ENCODE measurements at places on chromosomes 2 and 18.

GRCh38 chr18:4672162-4672561 lies 217.1 kb upstream of the DLGAP1 start:
- DNase-seq: no peak

- peak; percentile 20 for DNase-seq
Observed at GRCh38 chr18:58230438-58231179, 186.6 kb downstream of the NEDD4L start.

DNA sequence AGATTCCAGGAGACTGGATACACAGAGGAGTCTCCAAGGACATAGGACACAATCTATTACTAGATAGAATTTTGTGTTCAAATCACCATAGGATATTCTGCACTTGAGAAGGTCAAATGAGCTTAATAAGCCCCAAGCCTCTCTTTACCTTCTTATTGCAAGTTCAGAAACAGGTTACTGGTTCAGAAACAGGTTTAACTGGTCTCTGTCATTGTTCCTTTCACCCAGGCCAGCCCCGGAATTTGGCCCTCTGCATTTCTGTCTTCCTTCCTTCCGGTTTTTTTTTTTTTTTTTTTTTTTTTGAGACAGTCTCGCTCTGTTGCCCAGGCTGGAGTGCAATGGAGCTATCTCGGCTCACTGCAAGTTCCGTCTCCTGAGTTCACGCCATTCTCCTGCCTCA lies 700.2 kb downstream of the EPHA4 start:
- DNase-seq: no peak

DNA sequence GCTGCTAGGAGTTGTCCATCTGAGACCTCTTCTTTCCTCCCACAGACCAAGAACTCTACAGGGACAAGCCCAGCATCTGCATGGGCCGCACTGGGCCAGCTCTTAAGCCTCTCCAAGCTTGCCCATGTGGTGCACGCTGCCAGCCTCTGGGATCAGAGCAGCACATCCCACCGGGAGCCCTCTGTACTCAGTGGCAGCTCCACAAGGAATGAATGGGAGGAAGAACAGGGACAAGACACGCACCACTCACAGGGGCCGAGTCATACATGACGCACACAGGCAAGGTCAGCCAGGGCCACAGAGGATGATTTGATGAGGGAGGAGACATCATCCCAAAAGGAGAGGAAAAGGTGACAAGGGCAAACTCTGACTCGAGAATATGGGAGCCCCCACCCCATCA lies 268.3 kb downstream of the KLHL29 start:
- DNase-seq: peak; percentile 9

DNA sequence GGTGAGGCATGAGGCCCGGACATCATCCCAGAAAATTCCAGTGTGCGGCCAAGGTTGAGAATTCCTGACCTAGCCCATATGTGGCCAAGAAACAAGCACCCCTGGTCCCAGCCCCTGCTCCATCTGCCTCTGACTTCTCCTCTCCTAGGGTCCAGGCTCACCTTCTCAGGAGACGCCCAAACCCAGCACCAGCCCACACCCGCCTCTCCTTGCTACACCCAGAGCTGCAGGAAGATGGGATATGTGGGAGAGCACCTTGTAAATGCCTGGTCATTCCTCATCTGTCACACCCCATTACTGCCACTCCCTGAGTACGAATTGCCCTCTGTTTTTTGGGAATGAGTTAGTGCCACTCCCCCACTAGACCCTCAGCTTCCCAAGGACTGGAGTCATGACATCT lies 7.3 kb upstream of the ATP6V1B1 start:
- no peak for DNase-seq

GRCh38 chr2:96092951-96093350 lies 23.4 kb downstream of the ADRA2B start:
- no peak for DNase-seq

DNA sequence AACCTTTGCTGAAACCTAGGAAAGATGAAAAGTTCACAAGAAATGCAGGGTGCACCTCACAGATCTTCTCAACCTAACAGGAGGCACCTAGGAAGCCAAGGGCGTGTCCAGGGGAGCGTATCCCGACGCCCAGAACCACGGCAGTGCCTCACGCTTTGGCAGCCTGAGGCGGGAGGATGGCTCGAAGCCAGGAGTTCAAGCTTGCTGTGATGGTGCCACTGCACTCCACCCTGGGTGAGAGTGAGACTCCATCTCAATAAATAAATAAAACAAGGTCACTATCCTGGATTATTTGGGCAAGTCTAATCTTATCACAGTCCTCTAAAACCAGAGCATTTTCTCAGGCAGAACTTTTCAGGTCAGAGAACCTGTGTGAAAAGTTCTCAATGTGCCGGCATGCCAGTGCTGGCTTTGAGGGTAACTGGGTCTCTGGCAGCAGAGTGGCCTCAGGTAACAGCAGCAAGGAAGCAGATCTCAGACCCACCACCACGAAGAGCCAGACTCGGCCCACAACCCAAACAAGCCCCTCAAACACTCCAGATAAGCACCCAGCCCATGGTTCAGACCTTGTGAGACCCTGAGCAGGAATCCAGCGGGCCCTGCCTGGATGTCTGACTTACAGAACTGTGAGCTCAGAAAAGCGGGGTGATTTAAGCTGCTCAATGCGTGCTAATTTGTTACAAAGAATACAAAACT lies 11.7 kb downstream of the HSBP1L1 start:
- no peak for DNase-seq

GRCh38 chr2:112153501-112153900 lies 15.3 kb downstream of the FBLN7 start:
- no peak for DNase-seq

DNA sequence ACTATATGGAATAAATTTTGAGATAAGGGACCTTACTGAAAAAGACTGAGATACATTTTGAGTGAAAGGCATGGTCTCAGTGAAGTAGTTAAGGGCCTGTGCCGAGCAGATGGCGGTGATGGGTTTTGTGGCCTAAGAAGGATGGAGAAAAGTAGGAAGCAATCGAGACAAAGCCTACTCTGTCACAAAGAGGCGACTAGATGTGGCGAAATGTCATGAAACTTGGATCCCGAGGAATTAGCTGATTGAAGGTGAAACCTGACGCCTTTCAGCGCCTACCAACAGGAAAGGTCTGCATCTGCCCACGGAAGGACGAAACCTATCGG lies 558 bp upstream of the CEP192 start:
- DNase-seq: no peak

DNA sequence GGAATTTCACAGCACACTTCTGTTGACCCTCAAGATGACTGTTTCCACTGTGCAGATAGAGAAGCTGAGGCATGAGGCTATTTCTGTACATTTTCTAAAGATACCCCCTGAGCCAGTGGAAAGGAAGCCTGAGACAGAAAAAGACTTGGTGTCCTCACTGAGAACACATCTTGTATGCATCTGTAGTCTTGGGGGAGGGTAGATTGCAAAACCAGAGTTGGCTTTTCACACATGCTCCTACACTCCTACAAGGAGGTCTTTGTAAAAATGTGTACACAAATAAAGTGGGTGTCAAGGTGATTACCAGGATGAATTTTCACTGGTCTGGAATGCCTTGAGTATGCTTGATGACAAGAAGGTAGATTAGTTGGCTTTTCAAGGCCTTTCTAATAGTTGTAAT lies 98.0 kb downstream of the KCTD18 start:
- peak; percentile 61 for DNase-seq

- no peak for DNase-seq
Observed at GRCh38 chr2:205714789-205715720, 32.8 kb downstream of the NRP2 start.

DNA sequence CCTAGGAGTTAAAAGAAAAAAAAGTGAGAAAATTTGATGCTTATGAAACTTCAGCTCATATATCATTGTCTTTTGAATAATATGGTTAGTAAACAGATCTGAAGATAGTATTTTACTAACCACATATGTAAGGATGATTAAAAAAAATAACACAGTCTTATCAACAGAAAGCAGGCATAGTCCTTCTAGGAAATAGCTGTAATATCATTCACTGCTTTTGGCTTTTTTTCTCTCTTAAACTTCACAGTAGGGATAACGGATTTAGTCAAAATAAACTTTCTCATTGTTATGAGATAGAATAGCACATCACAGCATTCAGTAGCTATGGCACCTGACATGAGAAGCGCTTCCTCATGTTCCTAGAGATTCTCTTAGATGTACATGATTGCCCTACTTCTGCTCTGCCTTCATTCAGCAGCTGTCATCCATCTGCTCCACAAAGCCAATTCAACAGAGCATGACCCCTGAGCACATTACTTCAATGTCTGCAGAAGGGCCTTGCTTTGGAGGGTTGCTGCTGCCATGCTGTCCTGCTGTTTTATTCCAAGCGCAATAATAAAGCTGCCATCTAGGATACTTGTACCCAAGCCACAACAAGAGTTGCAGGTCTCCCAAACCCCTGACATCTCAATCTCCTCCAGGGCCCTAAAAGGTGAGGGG lies 67.0 kb downstream of the TTC21B start:
- no peak for DNase-seq

GRCh38 chr2:136448986-136449780 lies 316.2 kb upstream of the THSD7B start:
- no peak for DNase-seq

- peak; percentile 7 for DNase-seq
Observed at GRCh38 chr2:231452799-231453508, 11.3 kb downstream of the NCL start.

- no peak for DNase-seq
Observed at GRCh38 chr2:69733342-69734034, 8.4 kb upstream of the ANXA4 start.

DNA sequence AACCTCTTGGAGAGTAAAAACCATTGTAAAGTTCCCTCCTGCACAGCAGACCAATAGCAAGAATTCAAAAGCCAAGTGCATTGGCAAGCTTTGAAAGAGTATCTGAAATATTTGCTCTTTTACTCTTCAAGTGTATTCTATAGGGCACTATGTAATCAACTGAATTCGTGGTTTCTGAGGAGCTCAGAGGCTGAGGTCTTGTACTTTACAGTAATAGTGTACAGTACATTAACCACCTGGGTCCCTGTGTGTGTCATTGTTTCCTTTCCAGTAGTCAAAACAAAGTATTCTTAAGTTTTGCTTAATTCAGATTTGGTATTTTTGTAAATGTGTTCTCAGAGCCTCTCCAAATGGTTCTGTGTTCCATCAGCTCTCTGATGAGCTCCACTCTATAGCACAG lies 769.7 kb downstream of the LRRTM4 start:
- no peak for DNase-seq

DNA sequence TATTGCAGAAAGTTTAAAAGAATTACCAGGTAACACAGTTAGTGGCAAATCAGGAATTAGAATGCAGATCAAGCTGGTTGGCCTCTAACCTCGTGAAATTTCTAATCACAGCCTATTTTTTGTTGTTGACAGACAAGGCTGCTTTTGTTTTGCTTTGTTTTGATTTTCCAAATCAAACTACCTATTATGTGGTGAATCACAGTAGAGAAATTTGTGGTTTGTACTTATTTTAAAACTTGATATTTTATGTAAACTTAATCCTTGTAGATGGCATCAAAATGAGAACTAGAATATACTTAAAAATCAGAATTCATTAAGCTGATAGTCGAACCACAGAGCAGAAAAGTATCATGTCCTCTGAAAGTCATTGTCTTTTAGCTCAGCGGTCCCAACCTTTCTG lies 258.1 kb downstream of the CTNNA2 start:
- no peak for DNase-seq

DNA sequence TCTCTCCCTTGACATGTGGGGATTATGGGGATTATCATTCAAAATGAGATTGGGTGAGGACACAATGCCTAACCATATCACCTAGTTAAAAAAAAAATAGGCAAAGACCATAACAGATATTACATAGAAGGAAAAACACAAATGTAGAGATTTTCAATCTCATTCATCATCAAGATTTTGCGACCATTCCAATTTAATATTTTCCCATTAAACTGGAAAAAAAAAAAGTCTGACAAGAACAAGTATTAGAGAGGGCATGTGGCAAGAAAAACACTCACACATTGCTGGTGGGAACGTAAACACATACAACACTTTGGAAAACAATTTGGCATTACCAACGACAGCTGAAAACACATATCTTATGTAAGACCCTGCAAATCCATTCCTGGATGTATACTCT lies 71.0 kb upstream of the MYCN start:
- DNase-seq: no peak
